ENCODE measurements at places on chromosomes 5 and 9.
A peak's percentile ranks its signal among the peaks of the same experiment; 100 is the strongest.

GRCh38 chr5:123610209-123610608 is 98.2 kb downstream of the CSNK1G3 start:
- no peak for DNase-seq

- DNase-seq = no peak
These were observed 262.4 kb downstream of the SEMA5A start for GRCh38 chr5:9283473-9283872.

DNA sequence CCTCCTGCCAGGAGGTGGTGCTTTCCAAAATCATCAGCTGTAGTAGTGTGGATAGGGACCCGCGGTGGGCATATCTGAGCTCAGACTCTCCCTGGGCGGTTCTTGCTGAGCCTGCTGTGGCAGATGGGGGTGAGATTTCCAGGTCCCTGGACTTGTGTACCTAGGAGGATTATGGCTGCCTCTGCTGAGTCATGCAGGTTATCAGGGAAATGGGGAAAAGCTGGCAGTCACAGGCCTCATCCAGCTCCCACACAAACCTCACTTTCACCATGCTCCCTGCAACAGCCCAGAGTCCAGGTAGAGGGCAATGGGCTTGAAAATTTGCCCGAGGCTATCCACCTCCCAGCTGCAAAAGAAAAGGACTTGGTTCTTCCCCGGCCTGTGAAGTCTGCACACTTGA is 23.4 kb upstream of the MAMDC2 start:
- DNase-seq = no peak

DNA sequence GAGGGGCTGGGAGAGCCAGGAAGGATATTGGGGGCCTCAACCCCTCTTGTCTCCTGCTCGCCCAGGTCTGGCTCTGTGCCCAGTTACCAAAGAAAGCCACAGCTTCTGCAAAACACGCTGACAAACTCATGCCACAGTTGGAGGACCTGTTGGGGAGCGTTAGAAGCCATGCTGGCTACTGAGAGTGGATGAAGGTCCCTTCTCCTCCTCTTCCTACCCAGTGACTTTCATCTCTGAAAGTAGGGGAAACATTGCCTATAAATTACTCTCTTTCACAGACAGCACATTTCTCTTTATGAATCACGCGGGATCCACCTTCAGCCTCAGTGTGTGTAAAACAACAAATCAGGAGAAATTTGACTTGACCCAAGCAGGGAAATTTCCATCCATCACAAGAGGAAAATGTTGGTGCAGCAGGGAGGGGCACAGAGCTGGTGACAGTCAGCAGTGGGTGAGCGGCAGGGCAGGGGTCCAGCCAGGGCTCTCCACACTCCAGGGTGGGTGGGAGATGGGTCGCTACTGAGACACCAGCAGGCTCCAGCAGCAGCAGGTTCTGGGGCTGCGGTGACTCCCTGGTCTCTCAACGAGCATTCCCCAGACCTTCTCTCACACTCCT is 181.9 kb downstream of the FGF18 start:
- DNase-seq = peak; percentile 28

- DNase-seq = no peak
These were observed 50.7 kb upstream of the TNFSF8 start for GRCh38 chr9:114981063-114981462.

DNA sequence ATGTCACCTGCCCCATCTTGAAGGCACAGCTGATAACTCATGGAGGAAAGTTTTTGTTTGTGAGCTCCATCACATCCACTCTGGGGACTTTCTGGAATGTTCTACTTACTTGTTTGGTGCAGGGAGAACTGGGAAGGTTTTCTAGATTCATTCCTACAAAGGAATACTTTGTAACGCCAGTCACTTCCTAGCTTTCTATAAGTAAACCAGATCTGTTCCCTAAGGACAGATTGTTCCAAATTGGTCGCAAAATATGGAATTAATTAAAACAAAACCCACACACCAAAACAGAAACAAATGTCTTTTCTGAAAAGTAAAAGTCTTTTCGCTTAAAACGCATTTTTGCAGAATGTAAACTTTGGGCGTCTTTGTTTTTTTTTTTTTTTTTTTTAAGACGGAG is 167.6 kb downstream of the PDZD2 start:
- no peak for DNase-seq

DNA sequence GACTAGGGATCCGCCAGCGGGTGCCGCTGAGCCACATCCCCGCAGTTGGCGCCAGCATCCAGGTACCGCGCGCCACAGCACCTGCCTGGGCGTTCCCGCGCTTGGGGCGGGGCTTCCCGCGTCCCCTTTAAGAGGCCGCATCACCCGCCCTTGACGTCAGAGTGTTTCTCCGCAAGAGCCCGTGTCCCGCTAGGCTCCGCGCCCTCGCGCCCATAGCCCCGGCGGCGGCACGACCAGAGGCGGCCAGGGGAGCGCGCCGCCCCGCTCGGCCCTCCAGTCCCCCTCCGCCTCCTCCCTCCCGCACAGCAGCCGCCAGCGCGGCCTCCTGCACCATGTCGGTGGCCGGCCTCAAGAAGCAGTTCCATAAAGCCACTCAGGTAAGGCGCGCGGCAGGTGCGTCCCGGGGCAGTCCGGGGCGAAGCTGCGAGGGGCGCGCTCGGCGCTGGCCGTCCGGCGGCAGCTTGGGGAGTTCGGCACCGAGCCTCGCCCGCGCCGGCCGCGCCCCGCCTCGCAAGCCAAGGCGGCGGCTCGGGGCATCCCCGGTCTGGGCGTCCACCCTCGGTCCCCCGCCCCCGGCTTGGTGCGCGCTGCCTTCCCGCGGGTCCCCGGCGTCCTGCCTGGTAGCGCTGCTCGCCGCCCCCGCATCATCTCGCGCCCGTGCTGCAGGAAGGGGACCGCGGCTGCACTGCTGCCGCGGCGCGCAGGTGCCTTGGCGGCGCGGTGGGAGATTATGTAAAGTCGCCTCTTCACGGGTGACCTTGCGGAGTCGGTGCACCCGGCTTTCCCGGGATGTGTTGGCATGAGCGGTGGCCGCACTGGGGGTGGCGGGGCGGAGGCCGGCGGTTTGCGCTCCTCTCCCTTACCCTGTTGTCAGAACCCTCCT is at the start of gene SH3GL2:
Gene SH3GL2 (plus strand): TSS at position 156 of the 883 bp plus-strand sequence.
- no peak for DNase-seq

GRCh38 chr5:138660051-138660572 is 84.9 kb upstream of the HSPA9 start:
- DNase-seq = no peak

- no peak for DNase-seq
These were observed 319.0 kb upstream of the PTGER4 start for GRCh38 chr5:40360685-40361084.

DNA sequence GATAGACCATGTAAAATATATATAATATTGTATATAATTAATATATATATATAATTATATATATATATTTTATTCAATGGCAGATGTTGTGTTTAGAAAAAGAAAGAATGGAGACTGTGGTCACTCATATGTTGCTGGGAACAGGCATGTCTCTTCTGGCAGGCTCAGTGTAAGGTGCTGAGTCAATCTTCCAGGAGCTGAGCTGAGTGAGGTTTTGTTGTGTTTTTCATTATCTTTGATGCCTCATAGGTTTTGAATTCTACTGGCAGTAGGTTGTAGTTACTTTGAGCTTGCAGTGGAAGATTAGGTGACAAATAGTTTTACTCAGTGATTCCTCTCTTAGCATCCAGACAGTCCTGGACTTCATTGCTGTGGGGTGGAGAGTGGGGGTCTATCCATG is 561.3 kb downstream of the IRX1 start:
- no peak for DNase-seq

GRCh38 chr5:51033215-51033614 is 350.0 kb upstream of the ISL1 start:
- DNase-seq = no peak

GRCh38 chr9:126514037-126514821 is 99.5 kb upstream of the LMX1B start:
- peak; percentile 83 for DNase-seq

DNA sequence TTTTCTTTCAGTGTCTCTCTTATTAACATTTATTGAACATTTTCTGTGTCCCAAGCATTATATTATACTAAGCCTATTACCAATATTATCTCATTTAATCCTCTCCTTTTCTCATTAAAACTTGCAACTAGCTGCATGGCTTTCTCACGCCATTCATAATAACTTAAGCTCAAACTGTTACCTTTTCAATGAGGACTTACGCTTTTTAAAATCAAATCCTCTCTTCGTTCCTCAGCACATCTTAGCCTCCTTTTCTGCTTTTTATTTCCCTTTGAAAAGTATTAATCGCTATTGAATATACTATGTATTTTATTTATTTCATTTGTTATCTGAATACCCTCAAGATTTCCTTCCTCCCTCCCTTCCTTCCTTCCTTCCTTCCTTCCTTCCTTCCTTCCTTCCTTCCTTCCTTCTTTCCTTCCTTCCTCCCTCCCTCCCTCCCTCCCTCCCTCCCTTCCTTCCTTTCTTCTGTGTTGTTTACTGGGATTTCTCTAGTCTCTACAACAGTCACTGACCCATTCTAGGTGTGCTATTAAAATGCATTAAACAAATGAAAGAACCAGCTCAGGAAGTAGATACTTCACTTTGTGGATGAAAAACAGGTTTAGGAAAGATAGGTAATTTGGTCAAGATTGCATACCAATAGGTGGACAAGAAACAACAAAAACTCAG is 294.1 kb upstream of the TUT7 start:
- DNase-seq = no peak

DNA sequence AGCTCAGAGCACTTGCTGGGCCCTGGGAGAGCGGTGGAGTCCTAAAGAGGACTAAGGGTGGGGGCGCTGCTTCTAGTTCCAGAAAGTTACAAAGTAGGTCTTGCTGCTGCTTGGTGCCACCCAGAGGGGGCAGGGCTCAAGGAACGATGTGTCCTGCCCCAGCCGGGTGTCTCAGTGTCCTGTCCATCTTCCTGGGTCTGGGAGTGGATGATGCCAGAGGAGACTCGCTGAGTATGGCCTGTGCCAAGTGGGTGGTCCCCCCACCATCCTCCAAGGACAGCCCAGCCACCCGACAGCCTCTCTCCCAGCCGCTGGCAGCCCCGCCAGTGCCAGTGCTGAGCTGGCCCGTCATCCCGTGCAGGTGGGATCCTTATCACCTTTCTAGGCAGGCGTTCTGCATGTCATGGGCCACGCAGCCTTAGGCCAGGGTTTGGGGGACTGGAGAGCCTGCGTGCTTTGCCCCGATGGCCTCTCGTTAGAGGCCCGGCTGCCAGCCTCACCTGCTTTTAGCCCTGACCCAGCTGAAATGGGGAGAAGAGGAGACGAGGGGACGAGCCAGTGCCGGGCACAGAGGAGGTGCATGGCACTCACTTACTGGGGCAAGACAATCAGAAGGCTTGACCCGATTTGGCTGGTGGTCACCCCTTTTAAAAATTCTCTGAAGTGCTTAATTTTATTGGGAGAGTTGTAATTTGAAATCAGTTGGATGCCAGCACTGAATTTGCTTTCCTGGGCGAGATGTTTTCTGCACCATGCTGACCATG is 5.6 kb downstream of the WNK2 start:
- no peak for DNase-seq

- no peak for DNase-seq
These were observed 480 bp upstream of the PRDM12 start for GRCh38 chr9:130663977-130664250.

DNA sequence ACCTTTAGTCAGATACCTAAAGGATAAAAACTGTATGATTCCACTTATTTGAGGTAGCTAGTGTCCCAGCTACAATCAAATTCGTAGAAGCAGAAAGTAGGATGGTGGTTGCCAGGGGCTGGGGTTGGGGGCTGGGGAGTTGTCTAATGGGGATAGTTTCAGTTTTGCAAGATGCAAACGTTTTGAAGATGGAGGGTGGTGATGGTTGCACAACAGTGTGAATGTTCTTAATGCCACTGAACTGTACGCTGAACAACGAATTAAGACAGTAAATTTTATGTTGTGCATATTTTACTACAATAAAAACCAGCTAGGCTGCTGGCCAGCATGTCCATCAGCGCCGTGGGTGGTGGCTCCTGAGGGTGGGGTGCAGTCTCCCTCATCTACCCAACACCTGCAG is 137.8 kb downstream of the GADD45G start:
- DNase-seq = no peak

GRCh38 chr5:81517462-81517861 is 123.5 kb upstream of the ACOT12 start:
- DNase-seq = peak; percentile 60

DNA sequence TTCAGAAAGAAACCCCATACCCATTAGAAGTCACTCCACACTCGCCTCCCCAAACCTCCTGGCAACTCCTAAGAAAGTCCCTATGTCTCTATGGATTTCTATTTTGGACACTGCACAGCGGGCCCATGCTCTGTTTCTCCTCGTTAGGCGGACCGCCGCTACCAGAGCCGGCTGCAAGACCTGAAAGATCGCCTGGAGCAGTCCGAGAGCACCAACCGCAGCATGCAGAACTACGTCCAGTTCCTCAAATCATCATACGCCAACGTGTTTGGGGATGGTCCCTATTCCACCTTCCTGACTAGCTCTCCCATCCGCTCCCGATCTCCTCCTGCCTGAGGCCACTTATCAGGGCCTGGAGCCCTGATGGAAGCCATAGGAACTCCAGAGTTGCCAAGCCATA is 4.6 kb upstream of the GLE1 start:
- no peak for DNase-seq

GRCh38 chr9:967903-968641 is 8.4 kb upstream of the DMRT3 start:
- DNase-seq = no peak

DNA sequence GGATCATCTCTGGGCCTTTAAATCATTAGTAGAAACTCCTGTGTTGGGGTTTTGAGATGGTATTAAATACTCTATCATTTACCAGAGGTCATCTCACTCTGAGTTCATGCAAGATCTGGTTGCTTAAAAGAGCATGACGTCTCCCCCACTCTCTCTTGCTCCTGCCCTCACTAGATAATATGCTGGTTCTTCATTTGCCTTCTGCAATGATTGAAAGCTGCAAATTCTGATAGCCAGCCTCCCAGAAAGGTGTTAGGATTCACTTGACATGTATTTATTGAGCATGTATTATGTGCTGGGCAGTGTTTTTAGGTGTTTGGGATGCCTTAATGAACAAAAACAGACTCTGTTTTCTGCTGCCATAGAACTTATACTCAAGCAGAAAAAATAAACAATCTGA is 41.2 kb downstream of the EGFLAM start:
- DNase-seq = no peak

- peak; percentile 25 for DNase-seq
These were observed 56.9 kb upstream of the RASEF start for GRCh38 chr9:83119873-83120272.

DNA sequence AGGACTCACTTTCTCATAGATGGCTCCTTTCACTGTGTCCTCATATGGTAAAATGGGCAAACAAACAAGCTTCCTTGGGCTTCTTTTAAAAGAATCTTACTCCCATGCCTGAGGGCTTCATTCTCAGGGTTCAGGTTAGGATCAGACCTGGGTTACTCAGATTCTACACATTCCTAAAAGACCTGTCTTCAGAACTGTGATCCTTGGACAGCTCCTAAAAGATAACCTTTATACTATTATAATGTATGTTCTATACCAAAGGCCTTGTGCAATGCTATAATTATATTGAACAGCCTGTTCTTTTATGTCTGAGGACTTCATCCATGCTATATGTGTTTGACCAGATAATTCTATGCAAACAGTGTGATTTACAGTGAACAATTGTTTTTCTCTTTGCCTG is 264.4 kb upstream of the CDH10 start:
- DNase-seq = no peak

- no peak for DNase-seq
These were observed 13.5 kb upstream of the B4GALT1 start for GRCh38 chr9:33180526-33181184.

- no peak for DNase-seq
These were observed 18.5 kb upstream of the SNAPC3 start for GRCh38 chr9:15404171-15404570.

Measured in suppressor macrophage treated with lipopolysaccharide for 4 hours (primary cell).